ENCODE measurements at places on chromosomes 7 and 10.

- DNase-seq, result no peak
These were observed 109.3 kb upstream of the RHEB start for GRCh38 chr7:151628846-151629604.

DNA sequence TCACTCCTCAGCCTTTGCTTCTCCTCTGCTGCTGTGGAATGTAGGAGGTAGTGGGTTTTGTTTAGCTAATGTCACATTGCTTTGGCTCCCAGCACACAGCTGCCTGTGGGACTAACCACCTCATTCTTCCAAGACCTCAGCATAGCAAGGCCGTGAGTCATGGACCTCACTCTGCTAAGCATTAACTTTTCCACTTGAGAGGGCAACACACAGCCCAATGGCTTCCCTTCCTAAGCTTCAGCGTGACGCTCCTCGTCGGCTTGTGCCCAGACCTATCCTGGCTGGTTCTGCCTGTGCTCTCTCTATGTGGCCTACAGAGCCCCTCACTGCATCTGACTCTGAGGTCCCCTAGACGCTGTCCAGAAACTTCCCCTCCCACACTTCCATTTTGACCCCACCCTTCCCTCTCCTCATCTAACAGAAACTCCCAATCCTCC is 23.3 kb downstream of the MYOF start:
- DNase-seq, result no peak

GRCh38 chr7:68622500-68622899 is 975.8 kb upstream of the AUTS2 start:
- DNase-seq, result no peak

- DNase-seq, result no peak
These were observed 270.9 kb downstream of the CCSER2 start for GRCh38 chr10:84599254-84599653.

- DNase-seq, result no peak
These were observed 1049.3 kb upstream of the C7orf33 start for GRCh38 chr7:147541261-147541660.

DNA sequence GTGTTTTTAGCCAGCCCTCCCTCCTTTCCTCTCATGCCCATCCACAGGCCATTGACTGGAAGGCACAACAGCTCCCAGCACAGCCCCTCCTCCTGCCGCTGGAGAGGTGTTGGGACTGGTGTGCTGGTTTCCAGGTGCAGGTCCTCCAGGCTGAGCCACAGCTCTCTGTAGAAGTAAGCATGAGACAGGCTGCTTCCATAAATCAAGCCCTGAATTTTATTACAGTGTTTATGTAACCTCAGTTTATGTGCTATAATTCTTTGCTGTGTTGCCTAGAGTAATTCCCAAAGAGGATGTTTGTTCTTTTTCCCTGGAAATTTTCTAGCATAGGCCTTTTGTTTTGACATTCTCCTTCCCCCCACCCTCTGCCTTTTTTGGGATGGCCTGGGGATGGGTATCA is 445.8 kb downstream of the AUTS2 start:
- DNase-seq, result no peak

GRCh38 chr7:101686030-101686429 is 56.9 kb upstream of the MYL10 start:
- no peak for DNase-seq

DNA sequence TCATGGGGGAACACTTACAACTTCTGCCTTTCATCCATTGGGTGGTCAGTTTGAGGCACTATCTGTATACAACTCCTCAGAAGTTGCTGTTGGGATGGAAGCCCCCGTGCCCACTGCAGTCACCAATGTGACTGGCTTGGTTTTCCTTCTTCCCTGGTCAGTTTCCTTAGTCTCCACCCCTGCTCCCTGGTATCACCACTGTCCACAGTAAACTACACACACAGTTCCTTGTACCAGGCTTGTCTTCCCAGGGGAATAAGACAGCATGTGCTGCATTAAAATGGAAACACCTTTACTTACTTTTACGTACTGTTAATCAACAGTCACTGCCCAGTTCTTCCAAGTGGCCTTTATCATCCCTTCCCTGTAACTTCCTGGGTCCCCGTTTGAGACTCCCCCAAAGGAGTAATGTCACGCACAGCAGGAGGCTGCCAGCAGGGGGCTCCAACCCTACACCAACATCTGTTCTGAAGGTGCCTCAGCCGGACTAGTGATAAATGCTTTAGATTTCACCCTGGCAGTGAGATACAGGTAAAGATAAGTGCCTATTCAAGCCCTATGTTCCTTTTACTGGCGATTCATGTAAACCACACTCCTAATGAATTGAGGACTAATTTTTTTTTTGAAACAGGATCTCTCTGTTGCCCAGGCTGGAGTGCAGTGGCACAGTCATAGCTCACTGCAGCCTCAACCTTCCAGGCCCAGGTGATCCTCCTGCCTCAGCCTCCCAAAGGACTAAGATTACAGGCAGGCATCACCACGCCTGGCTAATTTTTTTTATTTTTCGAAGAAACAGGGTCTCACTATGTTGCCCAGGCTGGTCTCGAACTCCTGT is 45.3 kb upstream of the PIK3AP1 start:
- no peak for DNase-seq

- no peak for DNase-seq
These were observed 140.3 kb upstream of the TCF7L2 start for GRCh38 chr10:112809736-112810135.

All from NCI-H2081 treated with DMSO at 0.1 percent for 48 hours (cell line).